ENCODE measurements at places on chromosomes 12 and 14.
A peak's percentile ranks its signal among the peaks of the same experiment; 100 is the strongest.

DNA sequence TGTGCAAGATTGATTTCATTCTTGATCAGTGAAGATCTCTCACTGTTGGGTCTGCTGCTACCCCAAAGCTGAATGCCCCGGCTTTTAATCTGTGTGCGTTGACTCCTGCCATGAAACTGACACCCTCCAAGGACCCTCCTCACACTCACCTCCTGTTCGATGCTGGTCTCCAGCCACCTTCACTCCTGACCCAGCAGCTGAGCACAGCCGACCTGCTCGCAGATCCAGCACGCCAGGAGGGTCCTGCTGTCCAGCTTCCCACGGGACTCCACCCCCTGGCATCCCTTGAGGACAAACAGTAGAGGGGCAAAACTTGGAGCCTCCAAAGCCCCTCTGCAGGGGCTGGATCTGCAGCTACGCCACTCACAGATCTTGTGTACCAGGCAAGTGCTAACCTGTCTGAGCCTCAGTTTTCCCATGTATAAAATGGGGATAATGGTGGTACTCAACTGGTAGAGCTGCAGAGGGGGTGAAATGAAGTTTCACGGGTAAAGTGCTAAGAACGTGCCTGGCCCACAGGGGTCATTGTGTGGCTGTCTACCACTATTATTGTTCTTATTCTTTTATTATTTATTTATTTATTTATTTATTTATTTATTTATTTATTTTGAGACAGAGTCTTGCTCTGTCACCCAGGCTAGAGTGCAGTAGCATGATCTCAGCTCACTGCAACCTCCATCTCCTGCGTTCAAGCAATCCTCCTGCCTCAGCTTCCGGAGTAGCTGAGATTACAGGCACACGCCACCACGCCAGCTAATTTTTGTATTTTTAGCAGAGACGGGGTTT lies 178.0 kb downstream of the PHETA1 start:
- no peak for DNase-seq

GRCh38 chr12:47787596-47788319 lies 14.7 kb downstream of the SLC48A1 start:
- DNase-seq: no peak

- DNase-seq: no peak
Observed at GRCh38 chr12:69211160-69211559, 28.2 kb upstream of the CPSF6 start.

- DNase-seq: no peak
Observed at GRCh38 chr12:66428261-66428660, 126.0 kb downstream of the HELB start.

DNA sequence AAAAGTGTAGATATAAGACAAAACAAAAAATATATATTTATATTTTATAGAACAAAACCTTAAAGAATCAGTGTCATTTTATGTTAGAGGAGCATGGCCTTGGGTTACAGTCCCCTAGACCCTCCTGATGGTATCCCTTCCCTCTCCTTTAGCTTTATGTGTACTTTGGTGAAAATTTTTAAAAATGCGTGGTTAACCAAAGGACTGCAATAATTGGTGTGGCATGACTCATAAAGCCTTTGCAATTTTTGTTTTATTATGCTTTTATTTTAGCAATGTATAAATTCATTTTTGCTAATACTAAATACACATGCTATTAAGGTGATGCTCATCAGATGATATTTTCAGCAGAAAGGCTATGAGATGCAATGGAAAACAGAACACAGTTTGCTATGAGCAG lies 264.4 kb downstream of the SYT1 start:
- no peak for DNase-seq

DNA sequence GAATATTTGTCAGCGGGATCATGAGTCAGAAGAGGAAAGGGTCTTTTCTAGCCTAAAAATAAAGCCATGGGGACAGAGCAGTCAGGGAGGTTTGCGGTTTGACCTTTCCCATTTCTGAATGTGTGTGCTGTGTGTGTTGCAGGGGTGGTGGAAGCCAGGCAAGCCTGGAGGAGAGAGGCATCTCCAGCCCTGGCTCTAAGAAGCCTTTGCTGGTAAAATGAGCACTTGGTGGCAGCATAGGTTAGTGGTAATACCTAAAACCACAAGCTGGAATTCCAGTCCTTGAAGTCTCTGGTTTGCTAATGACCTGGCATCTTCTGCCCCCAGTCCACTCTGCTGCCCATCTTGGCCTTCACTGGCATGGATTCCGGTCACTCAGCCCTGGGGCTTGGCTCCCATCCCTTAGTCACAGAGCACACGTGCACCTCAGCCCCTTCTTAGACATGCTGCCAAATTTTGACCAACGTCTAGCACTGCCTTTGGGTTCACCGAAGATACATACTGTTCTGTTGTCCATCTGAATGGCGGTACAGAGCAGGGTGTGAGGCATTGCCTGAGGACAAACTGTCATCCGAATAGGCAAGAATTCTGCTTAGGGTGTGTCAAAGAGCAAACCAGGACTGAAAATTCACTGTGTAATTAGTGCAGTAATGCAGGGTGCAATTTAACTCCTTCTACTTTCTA lies 52.7 kb downstream of the KCNA5 start:
- no peak for DNase-seq

DNA sequence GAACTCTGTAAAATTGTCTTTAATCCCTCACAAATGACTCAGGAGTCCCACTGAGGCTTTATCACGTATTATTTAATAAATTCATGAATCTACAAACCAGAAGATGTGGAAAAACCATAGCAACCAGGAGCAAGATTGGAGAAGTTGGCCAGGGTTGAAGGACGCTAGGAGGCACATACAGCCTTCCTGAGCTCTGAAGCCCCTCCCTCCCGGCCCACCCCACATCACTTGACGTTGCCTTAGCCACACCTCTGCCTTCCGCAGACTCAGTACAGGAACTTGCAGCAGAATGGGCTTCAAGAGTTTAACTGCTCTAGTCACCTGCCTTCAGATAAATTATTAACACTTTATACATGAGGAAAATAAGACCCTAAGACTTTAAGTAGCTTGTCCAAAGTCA lies 33.9 kb downstream of the SLC35F4 start:
- DNase-seq: no peak

DNA sequence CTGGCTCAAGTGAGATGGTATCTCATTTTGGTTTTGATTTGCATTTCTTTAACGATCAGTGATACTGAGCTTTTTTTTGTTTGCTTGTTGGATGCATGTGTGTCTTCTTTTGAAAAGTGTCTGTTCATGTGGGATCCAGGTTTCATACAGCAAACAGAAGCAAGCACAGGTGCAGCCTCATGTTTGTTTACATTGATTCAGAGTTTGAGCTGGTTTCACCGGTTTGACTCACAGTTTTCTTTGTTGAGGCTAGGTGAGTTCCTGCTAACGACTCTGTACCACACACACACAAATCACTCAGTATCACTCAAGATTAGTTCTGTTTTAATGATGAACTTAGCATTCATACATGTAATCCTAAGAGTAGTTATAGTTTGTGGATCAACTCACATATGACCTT lies 3.7 kb downstream of the OR10G2 start:
- DNase-seq: no peak

GRCh38 chr12:128268379-128268995 lies 1.5 kb downstream of the TMEM132C start:
- no peak for DNase-seq

DNA sequence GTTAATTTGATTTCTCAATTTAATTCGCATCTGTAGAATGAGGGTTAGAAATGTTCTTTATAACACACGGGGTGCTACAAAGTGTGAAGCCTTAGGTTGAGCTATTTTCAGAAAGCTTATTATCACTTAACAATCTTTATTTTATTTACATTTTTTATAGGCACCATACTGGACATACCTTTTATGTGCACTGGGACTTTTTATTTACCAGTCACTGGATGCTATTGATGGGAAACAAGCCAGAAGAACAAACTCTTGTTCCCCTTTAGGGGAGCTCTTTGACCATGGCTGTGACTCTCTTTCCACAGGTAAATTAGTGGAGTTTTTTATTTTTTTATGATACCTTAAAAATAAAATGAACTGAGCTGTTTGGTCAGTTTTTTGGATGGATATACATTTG lies 16.5 kb downstream of the CHPT1 start:
- no peak for DNase-seq

GRCh38 chr12:65656891-65657351 lies 167.4 kb upstream of the HMGA2 start:
- no peak for DNase-seq

GRCh38 chr14:65703996-65704395 lies 291.5 kb downstream of the FUT8 start:
- no peak for DNase-seq

DNA sequence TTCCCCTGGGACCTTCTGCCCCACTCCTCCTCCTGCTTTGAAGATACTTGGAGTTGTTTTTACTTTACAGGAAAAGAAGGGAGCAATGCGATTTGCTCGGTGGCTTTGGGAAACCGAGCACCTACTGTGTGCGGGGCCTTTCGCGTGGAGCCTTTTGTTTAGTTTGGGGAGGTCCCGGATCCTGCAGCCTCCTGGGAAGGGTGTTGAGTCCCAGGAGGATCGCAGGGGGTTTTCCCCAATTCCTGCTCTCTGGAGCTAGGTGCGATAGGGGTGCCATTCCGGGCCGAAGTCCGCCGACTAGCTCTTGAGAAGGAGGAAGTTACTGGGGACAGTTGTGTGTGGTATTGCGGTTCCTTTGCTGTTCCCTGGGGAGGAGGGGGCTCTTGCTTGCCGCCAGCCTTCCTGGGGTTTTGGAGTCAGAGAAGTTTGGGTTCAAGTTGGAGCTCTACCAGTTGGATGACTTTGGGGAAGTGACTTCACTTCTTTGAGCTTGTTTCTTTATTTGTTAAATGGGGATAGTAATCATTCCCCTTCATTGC lies 1.1 kb downstream of the BRI3BP start:
- DNase-seq: no peak

DNA sequence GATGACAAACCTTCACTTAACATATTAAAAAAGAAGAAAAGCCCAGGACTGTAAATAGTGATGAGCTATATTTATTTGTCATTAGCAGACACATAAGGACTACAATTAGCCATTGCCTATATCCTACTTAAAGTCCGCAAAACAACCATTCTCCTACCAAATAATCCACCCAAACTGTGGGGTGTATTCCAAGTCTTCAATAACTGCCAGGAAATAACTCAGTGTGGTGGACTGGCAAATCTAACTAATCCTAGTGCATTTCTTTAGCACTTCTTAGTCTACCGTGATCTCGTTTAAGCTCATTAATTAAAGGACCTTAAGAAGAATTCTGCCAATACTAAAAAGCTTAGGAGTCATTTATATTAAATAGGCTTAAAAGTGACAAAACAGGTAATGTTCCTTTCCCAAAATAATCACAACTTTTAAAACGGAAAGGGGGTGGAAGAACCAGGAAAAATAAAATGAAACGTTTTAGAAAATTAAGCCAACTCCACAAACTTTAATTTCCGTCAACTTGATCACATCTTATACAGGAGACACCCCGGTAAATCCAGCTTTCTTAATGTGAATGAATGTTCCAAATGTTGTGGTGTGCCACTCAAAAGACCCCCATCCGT lies 1.8 kb downstream of the NOVA1 start:
- no peak for DNase-seq

DNA sequence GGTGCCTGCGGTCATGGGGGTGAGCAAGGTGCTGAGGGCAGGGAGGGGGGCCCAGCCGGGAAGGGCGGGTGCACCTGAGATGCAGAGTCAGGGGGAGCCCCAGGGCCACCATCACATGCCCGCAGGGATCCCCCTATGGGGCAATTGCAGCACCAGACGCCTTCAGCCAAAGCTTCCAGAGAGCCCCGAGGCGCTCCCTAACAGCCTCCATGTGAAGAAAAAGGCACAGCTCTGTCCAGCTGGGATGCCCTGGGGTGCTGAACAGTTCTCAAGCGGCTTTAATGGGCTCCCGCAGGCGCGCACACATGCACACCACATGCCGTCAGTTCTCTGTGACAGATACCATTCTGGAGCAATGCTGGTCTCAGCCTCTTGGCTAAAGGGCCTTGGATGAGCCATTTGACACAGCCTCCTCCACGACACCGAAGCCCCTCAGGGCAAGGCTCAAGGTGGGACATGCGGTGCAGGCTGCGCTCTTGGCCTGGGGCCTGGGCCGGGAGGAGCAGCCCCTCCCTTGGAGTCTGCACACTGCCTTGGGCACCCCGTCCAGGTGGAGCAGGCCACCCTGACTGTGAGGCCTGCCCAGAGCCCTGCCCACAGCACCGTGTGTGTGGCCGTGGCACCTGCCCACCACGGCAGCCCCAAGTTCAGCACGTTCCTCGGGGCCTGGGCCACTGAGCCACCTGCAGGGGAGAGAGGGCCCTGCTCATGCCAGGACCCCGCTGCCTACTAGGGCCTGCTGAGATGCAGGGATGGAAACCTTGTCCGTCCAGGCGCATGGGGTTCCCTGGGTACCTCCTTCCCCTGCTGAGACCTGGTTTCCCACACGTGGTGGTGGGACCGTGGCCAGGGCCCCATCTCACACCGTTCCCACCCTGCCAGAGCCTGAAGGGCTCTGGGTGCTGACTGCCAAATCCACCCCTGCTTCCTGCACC lies 7.7 kb downstream of the XRCC3 start:
- DNase-seq: no peak

- peak; percentile 55 for DNase-seq
Observed at GRCh38 chr12:121060149-121061001, 21.3 kb upstream of the OASL start.

DNA sequence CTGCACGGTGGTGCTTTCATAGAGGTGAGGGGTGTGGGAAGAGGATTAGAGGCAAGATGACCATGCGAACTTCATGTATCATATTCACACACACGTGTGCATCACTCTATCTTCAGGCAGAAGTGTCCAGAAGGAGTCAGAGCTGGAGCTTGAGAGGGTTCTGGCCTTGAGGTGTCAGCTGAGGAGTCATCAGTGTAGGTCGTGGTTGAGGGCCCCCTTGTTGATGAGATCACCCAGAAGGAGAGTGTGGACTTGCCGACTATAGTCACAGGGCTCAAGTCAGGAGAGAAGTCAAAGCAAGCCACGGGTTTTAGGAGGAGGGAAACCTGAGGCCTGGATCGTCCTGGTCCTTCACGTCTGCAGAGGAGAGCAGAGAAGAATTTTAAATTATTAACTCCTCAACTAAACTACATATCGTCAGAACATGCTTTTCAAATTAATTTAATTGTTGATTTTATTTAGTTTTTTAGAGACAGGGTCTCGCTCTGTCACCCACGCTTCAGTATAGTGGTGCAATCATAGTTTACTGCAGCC lies 25.4 kb downstream of the EML1 start:
- DNase-seq: no peak

GRCh38 chr14:44833376-44834060 lies 128.2 kb downstream of the KLHL28 start:
- DNase-seq: no peak

DNA sequence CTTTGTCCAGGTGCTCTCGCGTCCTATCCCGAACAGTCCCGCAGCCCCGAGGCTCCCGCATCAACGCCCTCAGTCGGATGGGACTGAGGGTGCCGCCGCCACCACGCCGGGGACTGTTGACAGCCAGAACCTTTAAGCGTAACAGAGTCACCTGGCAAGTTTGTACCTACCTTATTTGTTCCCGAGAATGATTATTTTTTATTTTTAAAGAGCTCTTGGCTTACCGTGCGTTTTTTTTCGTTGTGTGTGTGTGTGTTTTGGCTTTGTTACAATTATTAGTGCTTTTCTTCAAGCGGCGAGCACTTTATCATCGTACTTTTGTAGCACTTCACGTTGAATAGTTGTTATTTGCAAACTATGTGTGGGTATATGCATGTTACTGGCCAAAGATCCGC lies 463 bp downstream of the COA8 start:
- DNase-seq: no peak

- no peak for DNase-seq
Observed at GRCh38 chr12:58761308-58761707, 159.0 kb downstream of the LRIG3 start.

- no peak for DNase-seq
Observed at GRCh38 chr12:115374480-115375185, 690.7 kb upstream of the TBX3 start.

- no peak for DNase-seq
Observed at GRCh38 chr12:70692681-70693288, 55.6 kb upstream of the PTPRB start.

GRCh38 chr12:38689704-38690103 lies 215.7 kb downstream of the CPNE8 start:
- DNase-seq: no peak

Data from activated CD4-positive, alpha-beta T cell treated with anti-CD3 and anti-CD28 coated beads for 1 hour (primary cell).